ENCODE measurements at places on chromosomes 3 and 15.
A peak's percentile ranks its signal among the peaks of the same experiment; 100 is the strongest.

DNA sequence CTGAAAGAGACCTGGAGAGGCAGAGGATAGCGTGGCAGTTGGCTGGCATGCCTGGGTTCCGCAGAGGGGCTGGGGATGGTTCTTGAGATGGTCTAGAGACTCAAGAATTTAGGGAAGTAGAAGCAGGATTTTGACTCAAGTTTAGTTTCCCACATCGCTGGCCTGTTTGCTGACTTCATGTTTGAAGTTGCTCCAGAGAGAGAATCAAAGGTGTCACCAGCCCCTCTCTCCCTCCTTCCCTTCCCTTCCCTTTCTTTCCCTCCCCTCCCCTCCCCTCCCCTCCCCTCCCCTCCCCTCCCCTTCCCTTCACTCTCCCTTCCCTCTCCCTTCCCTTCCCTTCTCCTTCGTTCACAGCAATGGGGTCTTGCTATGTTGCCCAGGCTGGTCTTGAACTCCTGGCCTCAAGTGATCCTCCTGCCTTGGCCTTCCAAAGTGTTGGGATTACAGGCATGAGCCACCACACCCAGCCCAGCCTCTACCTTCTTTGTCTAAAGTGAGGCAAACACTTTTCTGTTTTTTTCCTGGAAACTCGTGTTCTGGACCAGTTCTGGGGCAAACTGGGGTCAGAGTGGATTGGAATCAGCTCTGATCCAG is 10.2 kb downstream of the CHRD start:
- no peak for DNase-seq

DNA sequence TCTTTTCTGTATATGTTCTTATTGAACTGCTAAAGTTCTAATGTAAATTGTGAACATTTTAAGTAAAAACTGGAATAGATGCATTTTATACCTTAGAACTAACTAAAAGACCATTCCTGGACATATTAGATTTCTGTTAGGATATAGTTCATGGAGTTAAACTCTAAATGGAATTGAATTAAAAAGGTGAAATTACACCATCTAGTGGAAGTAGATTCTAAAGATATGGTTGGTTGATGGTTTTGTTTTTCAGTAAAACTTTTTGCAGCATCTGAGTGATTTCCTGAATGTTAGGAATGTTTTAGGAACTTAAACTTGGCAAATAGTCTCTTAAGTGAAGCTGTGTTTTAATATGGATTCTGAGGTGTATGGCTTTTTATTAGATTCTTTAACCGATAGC is 96.8 kb downstream of the SLMAP start:
- DNase-seq: no peak

DNA sequence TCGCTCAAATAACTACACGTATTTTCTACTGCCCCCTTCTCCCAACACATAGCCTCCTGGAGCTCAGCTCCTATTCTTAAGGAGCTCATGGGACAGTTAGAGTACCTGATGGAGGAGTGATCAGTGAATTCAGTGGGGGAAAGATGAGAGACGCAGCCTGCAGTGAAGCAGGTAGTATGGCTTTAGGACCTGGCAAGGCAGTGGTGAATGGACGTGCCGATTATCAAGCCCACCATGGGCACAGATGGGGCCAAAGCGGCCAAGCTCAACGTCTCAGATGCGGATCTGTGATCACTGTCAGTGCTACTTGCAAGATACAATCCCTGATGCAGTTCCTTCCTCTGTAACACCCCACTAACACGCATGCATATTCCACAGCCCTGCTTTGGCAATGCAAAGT is 45.8 kb upstream of the ATP2B2 start:
- no peak for DNase-seq

DNA sequence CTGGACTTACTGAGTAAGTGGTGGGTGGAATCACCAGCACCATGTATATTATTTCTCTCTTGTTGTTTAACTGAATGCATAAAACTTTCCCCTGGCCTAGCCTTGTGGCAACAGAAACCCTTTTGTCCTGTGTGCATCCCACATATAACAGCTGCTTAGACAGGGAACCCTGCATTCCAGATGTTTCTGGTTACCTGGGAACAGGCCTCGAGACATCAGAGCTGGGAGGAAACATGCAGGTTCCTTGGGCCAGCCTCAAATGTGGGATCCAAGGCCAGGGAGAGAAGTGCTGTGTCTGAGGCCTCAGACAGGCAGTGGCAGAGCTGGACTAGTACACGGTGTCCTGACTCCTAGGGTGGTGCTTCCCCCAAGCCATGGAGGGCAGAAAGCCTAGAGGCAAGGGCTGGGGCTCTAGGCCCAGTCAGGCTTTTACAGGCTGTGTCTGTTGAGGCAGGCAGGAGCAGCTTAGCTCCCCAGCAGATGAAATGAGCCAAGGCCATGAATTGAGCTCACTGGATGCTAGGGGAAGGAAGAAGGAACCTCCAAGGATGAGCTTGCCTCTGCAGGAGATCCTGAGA is 57.7 kb downstream of the ITGA11 start:
- DNase-seq: no peak

- DNase-seq: no peak
Observed at GRCh38 chr3:166663194-166663593, 716.9 kb downstream of the ZBBX start.

- no peak for DNase-seq
Observed at GRCh38 chr15:39921274-39921638, 1.2 kb upstream of the GPR176 start.

DNA sequence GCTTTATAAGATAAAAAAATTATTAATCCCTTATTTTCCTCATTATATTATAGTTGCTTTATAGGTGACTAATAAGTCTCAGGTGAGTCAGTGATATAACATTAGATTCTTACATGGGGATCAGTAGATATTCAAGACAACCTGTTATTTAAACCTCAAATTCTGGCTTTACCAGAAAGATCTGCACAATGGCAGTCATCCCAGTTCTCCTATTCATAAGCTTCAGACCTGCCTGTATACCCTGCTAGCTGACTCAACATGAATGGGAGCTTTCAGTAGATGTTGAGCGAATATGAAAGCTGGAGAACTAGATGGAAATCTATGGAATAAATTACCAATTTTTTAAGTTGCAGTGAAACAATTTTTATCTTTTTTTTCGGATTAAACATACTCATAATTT is 20.5 kb upstream of the CCDC54 start:
- DNase-seq: no peak

GRCh38 chr3:172751175-172751704 is 714 bp downstream of the ECT2 start:
- DNase-seq: peak; percentile 36

DNA sequence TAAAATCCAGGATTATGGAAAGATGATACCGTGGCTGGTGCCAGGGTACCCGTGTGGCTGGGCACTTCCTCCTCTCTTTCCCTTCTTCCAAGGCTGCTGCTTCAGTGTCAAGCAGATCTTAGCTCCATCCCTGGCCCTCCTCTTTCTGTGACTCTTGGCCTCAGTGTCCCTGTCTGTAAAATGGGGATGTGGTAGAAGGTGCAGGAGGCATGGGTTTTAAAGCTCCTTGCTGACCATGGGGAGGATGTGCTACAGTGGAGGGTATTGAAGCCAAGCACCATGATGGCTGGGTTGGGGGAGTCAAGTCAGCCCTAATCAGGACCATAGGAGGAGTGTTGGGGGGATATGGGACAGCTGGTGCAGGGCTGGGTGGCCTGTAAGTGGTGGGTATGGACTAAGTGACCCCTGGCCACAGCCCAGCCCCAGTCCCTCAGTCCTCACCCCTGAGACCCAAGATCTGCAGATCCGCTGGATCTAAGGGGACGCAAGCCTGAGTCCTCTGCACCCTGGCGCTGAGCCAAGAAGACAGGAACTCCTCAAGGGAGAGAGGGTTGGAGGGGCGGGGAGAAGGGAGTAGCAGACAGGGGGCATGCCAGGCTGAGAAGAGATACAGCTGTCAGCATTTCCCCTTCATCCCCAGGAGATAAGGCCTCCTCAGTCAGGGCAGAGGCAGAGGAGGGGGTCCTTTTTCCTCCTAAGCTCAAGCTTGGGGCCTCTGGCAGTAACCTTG is 12.0 kb downstream of the PTH1R start:
- no peak for DNase-seq

DNA sequence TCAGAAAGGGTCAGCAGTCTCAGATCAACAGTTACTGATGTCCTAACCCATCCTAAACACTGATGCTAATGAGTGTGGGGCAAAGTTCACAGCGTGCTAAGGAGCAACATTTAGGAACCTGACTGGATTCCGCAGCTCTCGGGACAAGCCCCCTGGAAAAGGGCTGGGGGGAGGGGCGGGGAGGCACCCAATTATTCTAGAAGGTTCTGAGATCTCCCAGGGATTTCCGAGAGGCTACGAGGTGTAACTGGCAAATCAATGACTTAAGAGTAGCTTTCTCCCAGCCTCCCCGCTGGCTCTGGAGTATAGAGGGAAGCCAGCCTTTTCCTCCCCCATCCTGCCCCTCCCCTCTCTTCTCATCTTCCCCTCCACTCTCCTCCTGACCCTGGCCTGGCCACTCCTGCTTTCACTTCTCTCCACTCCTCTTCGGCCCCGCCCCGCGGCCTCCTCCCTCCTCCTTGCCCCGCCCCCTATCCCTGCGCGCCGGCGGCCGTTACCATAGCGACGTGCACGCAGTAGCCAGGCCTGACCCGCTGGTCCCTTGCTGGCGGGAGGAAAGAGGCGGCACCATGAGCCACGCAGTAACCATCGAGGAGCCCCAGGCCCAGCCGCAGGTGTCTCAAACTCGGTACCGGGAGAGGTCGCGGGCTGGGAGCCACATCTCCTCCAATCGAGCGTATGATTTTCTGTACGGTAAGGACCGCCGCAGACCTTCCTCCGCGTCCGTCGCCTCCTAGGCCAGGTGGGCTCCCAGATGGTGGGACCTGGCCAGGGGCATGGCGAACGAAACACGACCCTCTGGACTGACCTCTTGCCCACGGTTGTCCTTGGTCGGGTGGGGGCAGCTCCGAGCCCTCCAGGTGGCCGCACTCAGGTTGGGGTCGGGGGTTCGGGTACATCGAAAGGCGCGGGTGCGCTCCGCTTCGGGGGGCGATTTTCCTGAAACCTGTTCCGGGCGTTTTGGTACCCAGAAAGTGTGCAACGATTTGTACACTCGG is at the start of gene CFAP91:
Gene CFAP91, plus strand, starts transcription at position 493 of the 998 bp plus-strand sequence. Its CDS starts 77 bp downstream, at position 570.
- peak; percentile 83 for DNase-seq

- no peak for DNase-seq
Observed at GRCh38 chr15:89677381-89677780, 1.8 kb downstream of the PLIN1 start.

DNA sequence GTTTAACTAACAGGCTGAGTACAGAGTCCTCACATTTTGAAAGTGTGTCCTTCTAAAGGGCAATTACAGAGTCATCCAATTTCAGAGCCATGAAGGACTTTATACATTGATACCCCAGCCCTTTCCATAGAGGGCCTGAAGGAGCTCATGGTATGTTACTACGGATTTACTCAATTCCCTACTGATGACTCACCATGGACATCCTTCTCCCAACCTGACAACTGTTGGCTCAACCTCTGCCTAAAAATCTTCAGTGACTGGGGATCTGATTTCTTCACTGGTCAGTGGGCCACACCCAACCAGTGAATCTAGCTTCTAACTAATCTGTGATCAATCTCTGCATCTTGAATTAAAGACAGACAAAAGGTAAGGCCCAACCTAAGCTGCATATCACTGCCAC is 963.4 kb upstream of the CFAP20DC start:
- DNase-seq: no peak

All from activated naive CD4-positive, alpha-beta T cell treated with anti-CD3 and anti-CD28 coated beads for 36 hours (primary cell).